Mesothelial cell of epicardium (in vitro differentiated cells): ENCODE measurements at places on chromosomes 13 and 19. TPM values are rescaled to one million over a fixed set of nuclear protein-coding genes. Genes with fewer than 3 reads are reported as not detected.

GRCh38 chr19:32869966-32870573 lies 503 bp upstream of the SLC7A9 start:
- no peak for DNase-seq

- DNase-seq: no peak
These were observed 41.9 kb downstream of the GPC6 start for GRCh38 chr13:93268327-93269028.

GRCh38 chr19:45254044-45254531 lies 3.0 kb downstream of the MARK4 start:
- DNase-seq: no peak

Gene GPR4
- total RNA-seq: 0.09 TPM in 1 of 3 replicates, not detected in the others

Gene OR10H1
- 0.04 TPM in 1 of 3 replicates, not detected in the others for total RNA-seq

Gene ZNF225
- 7.2 to 7.9 TPM (median 7.4 TPM) in 3 replicates for total RNA-seq

Gene PSG2
- total RNA-seq: not detected in 3 replicates

Gene GPR12
- not detected in 3 replicates for total RNA-seq
